ENCODE measurements at places on chromosomes 7 and 10.

DNA sequence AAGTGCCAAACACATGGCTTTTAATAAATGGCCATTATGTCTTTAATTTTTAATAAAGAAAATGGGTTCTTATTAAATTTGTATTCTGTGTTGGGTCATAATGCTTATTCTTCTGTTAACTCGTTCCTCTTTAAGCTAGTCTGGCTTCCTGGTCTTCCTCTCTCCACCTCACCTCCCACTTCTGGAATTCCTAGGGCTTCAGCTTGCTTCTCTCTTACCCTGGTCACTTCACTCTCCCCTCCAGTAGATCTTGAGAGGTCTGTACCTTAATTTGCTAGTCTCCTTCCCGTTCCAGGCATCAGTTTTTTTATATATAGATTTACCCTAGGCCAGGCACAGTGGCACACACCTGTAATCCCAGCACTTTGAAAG, 111.2 kb downstream of the RALA start:
- DNase-seq, result no peak

- no peak for DNase-seq
Measured at GRCh38 chr10:34696423-34696822, 118.7 kb downstream of the PARD3 start.

GRCh38 chr7:26340476-26341018, 48.9 kb downstream of the SNX10 start:
- no peak for DNase-seq

DNA sequence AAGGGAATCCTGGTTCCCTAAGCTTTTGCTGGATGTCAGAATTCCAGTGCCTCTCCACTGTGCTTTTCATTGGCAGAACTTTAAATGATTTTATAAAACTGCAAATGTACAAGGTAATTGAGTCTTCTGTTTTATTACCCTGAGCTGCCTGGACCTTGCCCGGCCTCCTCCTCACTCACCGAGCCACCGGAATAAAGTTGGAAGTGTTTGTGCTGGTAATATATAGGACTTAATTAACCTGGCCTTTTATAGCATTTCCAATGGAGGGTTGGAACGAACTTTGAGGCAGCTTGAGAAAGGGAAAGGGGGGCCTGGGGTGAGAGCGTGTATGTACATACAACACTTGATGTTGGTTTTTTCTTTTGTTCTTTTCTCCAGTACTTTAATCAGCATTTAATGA, 43.4 kb downstream of the ZNF503 start:
- no peak for DNase-seq

DNA sequence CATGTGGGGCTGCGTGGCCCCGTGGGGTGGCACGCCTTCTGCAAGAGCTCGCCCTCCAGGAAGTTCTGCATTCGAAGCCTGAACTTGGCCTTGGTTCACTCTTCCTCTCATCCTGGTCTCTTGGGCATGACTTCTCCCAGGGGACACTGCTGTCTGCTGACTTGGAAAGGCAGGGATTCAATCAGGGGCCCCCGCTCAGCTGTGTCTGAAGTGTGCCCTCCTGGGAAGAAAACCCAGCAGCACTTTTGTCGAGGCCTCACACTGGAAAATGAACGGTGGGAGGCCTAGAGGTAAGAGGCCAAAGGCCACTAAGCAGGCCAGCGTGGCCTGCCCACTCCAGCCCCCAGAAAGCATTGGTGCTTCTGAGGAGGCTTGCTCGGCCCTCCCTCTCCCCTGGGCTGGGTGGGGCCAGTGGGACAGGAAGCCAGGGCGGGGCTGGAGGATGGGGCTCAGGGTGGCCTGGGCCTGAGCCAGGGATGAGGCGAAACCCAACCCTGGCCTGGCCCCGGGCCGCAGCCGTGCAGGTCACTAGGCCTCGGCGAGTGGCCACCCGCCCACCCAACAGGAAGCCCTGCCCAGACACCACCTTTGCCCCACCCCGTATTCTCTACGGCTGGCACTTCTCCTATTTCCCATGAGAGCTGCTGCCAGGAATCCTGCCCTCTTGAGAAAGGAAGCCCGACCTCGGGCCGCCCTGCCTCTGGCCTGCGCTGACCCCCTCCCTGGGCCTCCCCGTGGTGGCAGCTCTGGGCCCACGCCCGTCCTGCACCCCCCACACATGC, 81.1 kb downstream of the ZMIZ1 start:
- DNase-seq, result no peak

DNA sequence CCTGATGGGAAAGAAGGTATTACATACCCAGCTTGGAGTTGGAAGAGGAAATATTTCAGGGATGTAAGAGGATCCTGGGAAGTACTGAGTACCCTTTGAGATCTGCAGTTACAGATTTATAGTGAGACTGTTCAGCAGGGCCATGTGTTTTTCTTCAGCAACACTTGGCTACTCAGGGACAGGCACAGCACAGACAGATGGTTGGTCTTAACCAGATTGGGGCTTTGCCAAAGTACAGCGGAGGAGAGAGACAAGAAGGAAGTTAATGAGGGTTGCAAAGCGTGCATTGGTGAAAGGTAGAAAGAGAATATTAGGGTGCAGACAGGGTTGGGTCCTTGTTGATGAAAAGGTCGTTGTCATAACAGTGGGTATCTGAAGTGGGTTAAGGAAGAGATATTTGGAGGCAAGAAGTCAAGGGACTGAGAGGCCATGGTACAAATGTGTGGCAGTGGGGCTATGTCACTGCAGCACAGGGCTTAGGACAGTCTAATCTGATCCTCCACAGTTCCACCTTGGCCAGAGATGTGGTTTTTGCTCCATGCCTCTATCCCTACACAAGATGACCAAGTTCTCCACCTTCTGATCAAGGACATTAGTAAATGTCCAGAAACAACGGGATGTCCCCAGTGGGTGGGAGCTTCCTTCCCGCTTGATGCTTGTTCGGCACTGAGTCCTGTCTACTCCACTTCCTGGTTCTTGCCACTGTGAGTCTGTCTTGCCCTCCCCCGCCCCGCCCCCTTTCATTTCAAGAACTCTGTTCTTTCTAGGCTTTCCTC, 18.9 kb upstream of the DNAJC1 start:
- DNase-seq, result no peak

DNA sequence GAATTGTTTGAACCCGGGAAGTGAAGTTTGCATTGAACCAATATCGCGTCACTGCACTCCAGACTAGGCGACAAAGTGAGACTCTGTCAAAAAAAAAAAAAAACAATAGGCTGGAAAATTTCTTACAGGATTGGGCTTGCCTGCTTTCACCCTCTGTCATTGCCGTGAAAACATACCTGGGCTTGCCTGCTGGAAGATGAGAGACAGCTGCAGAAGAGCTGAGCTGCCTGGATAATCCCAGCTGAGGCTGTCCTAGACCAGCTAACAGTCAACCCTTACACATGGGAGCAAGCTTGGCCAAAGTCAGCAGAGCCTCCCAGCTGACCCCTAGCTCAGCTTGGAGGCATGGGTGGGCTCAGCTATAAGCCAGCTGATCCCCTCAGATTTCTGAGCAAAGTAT, 306.2 kb downstream of the CCSER2 start:
- no peak for DNase-seq

Measured in left hindlimb (tissue), 1 donor.